ENCODE measurements at places on chromosomes 3 and 15. TPM values are rescaled to one million over a fixed set of nuclear protein-coding genes. Genes with fewer than 3 reads are reported as not detected.

DNA sequence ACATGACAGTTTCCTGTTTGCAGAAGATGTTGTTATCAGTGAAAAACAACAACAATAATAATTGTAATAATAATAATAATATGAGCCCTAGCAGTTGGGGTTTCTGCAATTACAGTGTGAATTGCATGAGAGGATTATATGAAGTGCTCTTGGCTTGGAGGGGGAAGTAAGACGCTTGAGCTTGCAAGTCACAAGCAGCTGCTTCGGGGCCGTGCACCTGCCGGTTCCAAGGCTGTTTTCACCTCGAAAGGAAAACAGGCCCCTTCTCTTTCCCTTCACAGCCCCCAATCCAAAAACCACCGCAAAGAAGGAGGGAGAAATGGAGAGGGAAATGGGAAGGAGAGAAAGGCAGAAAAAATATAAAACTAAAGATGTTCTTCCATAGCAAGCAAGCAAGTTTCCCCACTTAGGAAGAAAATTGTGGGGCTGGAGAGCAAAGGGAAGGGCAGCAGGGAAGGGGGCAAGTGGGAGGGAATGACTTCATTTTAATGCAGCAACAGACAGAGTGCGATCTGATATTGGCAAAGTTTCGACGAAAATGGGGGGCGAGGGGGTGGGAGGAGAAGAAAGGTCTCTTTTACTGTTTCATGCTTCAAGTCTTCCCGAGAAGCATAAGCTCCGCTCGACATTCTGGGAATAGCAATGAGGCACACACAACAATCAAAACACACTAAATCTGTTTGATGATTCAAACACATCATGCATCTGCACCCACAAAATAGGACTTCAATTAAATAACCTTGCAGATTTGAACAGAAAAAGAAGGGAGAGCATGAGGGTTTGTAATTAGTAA lies 284.2 kb upstream of the ATP11B start:
- no peak for DNase-seq

GRCh38 chr3:43298292-43298691 lies 12.0 kb downstream of the SNRK start:
- DNase-seq, result no peak

DNA sequence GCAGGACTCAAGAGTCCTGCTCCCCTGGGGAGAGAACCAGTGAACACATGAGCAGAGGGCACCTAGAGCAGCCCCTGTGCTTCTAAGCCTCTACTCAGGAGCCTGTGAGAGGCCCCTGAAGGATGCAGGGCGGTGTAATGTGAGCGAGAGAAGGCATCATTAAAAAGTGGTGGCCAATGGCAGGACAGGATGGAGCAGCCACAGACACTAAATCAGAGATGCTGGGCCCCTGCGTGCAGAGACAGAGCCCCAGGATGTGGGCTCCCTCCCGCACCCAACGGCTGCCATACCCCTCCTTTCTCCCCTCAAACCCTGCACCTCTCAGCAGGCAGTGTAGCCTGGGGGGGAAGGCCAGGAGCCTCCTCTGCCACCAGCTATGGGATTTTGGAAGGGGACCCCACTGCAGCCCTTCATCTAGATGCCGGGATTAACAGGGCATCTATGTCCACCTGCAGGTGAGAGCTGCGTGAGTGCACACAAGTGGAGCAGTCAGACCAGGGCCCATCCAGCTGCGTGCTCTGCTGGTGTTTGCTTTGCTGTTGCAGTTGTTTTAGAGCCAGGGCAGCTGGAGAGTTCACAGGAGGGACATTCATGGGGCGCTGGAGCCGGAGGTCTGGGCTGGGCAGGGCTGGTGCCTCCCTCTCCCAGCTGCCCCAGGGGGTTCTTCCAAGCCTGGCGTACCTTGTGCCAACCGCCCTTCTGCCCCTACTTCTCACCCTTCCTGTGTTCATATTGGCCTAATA lies 5.1 kb upstream of the IQSEC1 start:
- DNase-seq, result no peak

- no peak for DNase-seq
Observed at GRCh38 chr3:71425491-71426071, 157.9 kb downstream of the FOXP1 start.

- DNase-seq, result no peak
Observed at GRCh38 chr3:28308196-28308595, 40.3 kb upstream of the ZCWPW2 start.

GRCh38 chr3:125280668-125281361 lies 68.3 kb upstream of the SLC12A8 start:
- no peak for DNase-seq

GRCh38 chr3:114962189-114962588 lies 184.9 kb downstream of the ZBTB20 start:
- DNase-seq, result no peak

DNA sequence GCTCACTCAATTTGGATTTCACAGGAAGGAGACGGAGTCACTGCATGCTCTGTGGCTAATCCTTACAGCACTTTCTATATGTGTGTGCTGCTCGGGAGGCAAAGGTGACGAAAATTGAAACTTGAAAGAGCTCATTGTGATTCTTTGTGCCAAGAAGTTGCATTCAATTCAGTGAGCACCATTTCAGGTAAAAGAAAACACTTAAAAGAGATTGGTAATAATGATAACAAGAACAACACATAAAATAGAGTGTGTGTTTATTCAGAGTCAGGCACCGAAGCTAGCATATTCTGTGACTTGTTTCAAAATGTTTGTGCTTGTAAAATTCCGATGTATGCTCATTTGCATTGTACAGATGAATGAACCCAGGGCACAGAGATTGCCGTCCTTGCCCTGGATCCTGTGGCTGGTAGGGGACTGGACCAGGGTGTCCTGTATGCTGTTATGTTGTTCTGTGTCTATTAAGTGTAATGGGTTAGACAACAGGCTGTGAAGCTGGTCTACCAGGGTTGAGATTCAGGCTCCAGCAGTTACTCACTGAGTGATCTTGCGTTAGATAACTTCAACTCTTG lies 193.3 kb upstream of the PROK2 start:
- no peak for DNase-seq

GRCh38 chr3:14770591-14770990 lies 48.2 kb upstream of the FGD5 start:
- no peak for DNase-seq

DNA sequence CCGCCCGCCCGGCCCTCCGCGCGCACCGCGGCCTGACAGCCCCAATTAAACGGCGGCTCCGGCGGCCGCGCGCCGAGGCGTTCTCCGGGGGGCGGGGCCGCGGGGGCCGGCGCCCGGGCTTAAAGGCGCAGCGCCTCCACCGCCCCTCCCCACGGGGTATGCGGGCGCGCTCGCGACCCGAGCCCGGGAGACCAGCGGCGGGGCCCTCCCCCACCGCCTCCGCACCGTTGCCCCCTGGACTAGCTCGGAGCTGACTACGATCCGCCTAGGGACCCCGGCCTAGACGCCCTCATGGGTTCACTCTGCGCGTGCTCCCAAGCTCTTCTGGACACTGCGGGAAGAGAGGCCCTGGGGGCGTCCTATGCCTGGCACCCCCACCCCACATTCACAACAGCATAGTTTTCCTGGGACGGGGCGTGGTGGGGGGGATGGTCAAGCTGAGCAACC lies at the start of gene DUSP7:
TSS of gene DUSP7 (minus strand) at position 51 of the 447 bp plus-strand sequence. CDS start 205 bp downstream, outside the sequence.
- peak; percentile 79 for DNase-seq

GRCh38 chr3:119309591-119309990 lies 15.4 kb downstream of the ARHGAP31 start:
- DNase-seq, result no peak

DNA sequence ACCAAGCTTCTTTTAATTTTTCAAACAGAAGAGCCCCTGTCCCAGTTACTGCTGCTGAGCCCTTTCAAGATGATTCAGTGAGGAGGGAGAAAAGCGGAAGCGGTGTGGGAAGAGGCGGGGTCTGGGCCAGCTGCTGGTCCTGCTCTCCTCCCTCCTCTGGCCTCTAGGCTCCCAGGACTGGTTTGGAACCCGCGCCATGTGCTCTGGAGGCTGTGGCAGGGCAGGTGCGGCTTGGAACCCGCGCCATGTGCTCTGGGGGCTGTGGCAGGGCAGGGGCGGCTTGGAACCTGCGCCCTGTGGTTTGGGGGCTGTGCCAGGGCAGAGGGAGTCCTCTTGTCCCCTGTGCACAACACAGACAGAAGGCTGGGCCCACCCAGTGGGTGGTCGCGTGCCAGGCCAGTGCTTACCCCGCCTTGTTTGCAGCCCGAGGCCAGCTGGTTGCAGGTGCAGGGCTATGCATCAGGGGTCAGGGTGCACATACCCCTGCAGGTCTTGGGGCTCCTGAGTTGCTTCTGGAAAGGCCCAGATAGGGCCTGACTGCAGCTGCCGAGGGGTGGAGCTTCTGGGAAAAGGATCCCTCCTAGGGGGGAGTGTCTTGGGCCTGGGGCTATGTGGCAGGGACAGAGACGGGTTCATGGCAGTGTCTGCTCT lies 12.2 kb downstream of the ALG1L2 start:
- no peak for DNase-seq

GRCh38 chr3:115341208-115341607 lies 194.1 kb upstream of the ZBTB20 start:
- no peak for DNase-seq

Gene CFAP20DC
- 9.4 TPM for total RNA-seq

Gene CRELD1
- total RNA-seq, result 31.5 TPM

Gene LINGO1
- 14.2 TPM for total RNA-seq
